LNCaP clone FGC (cell line): ENCODE measurements at places on chromosomes 3 and 15.

GRCh38 chr15:101175401-101175800, 76.4 kb downstream of the CHSY1 start:
- DNase-seq: no peak

DNA sequence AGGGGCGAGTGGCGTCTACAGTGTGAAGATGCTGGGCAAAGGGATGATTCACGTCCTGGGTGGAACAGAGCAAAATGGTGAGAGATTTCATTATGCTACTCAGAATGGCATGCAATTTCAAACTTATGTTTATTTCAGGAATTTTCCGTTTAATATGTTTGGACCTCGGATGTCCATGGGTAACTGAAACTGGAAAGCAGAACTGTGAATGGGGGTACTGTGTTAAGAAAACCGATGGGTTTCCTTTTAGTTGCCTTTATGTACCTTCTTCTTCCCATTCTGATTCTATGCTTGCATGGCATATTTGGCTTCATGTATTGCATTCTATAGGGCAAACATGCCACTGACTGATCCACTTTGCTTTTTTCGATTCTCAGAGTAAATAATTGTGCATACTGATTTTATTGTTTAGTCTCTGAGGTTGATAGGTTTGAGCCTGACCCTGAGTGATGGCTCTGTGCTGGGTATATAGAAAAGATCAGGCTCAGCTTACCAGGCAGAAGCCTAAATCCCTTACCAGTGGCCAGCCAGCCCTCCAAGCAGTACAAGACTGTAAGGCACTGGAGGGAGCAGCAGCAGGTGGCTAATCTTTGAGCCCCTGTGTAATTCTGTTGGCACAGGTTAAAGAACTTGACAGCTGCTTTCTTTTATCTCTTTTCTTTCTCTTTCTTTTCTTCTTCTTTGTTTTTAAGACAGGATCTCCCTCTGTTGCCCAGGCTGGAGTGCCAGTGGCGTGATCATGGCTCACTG, 4.5 kb downstream of the QTRT2 start:
- no peak for DNase-seq

- no peak for DNase-seq
Observed at GRCh38 chr3:45948311-45948781, 5.1 kb downstream of the CXCR6 start.

DNA sequence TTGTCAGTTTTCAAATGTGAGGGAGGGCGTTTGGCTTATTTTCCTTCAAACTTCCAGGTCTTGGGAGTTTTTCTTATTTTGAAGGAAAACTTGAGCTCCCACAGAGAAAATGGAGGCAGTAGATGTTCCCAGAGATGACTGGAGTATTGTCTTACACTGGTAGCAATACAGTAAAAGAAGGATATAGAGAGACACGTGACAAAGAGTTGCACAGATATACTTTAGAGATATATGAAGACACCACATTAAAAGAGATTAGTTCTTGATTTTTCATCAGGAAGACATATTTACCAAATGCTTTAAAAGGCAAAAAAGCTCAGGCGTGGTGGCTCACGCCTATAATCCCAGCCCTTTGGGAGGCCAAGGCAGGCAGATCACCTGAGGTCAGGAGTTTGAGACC, 490.9 kb downstream of the FOXP1 start:
- no peak for DNase-seq

DNA sequence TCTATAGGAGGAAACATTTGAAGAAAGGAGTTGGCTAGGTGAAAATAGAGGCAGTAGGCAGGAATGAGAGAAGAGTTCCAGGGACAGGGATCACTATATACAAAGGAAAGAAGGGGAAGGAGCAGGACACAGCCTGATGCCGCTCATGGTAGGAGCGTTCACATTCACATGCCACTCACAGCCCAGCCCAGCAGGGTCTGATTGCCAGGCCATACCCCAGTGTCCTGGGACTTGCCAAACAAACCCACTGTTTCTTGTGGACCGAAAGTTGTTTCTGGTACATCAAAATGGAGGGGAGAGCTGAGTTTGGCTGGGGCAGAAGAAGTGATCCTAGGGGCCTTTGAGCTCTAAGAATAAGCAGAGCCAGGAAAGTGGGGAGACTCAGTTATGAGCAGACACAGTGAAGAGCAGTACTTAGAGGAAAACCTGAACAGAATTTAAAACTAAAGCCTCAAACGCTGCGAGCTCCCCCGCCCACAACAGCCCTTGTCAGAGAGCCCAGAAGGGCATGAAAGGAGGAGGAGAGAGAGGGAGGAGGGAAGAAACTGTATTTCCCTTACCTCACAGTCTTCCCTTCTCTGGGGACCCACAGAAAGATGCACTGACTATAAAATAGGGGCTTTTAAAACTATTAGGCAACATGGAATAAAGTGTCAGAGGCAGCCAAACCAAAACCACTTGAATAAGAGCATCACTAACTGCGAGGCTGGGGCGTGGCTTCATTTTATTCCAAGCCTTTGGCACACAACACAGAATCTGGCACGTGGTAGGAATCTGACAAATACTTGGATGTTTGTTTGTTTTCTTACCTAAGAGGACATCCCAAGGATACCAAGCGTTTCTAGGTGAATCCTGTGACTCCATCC, 129.0 kb downstream of the RPL22L1 start:
- peak; percentile 47 for DNase-seq

- DNase-seq: no peak
Observed at GRCh38 chr3:105274958-105275357, 91.8 kb upstream of the ALCAM start.

DNA sequence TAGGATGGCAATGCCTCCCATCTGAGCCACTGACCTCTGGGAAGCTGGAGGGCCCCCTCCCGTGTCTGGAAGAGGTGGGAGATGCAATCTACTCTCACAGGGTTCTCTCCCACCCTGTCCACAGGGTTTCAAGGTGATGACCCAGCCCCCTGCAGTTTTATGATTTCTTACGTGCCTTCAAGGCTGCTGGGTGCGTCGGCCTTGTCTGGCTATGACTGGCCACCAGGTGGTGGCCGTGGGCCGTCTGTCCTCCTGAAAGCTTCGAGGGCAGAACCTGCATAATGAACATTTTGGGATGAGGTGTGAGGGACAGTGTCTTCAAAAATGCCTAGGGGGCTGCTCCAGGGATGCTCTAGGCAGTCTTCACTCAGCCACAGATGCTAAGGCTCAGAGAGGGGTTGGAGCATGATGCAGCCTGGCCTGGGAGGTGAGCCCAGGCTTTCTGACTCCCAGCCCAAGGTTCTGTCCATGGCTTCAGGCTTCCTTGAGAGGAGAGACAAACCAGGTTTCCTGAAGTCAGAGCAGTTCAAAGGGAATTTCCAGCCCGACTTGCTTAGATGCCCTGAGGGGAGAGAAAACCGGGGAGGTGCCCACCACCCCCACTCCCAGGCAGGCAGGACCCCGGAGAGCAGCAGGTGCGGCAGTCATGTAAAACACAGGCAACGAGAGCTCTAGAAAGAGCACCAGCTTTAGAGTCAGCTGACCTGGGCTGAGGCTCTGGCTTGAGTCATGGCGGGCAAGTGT, 18.7 kb downstream of the ISG20 start:
- no peak for DNase-seq

DNA sequence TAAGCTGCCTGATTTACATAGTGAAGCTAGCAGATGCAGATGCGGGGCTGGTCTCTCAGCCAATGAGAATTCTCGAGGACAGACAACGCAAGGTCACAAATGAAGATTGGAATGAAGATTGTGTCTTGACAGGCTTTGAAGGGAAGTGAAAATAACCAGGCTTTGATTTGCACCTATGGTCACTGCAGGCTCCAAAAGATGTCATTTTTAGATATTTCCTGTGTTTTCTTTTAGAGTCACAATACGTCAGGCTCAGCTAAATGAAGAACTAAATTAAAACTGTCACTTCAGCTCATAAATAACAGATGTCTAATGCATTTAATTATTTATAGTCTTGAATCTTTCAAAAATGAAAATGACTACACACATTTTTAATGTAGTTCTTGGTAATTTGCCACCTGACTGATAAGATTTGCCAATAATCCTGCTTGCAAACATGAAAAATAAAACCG, 99.5 kb downstream of the SQOR start:
- no peak for DNase-seq

GRCh38 chr15:98782801-98783200, 134.5 kb downstream of the IGF1R start:
- DNase-seq: no peak

GRCh38 chr15:35753486-35753885, 207.5 kb upstream of the DPH6 start:
- peak; percentile 22 for DNase-seq

DNA sequence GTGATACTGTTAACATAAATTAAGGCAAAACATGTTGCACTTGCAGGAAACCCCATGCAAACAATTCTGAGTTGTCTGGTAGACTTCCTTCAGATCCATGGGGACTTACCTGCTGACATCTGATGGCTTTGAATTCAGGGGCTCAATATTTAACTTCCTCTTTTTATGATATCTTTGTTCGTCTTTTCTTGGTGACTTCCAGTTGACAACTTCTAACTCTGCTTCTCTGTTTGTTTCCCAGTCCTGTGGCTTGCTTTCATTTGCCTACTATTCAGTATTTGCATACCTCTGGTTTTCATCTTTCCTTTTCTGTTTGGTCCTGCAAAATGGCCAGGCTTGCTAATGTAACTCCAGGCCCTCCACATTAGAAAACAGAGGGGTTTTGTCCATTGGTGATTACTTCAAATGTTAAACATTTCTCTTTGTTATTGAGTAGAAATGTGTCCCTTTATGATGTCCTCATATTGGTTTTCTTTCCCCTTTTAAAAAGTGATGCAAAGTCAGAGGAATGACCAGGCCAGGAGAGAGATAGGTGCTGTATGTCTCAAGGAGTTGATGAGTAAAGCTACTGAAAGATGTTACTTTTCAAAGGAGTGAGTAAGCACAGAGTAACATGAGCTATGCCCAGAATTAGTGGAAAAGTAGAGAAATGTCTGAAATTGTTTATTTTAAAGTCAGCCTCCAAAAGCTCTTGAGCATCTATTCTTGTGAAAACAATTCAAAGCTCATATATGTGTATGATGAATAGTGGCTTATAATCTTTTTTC, 335.9 kb downstream of the LPP start:
- DNase-seq: no peak

- no peak for DNase-seq
Observed at GRCh38 chr3:186826976-186827857, 15.3 kb upstream of the ADIPOQ start.

GRCh38 chr15:101167753-101168462, 83.9 kb downstream of the CHSY1 start:
- peak; percentile 81 for DNase-seq

DNA sequence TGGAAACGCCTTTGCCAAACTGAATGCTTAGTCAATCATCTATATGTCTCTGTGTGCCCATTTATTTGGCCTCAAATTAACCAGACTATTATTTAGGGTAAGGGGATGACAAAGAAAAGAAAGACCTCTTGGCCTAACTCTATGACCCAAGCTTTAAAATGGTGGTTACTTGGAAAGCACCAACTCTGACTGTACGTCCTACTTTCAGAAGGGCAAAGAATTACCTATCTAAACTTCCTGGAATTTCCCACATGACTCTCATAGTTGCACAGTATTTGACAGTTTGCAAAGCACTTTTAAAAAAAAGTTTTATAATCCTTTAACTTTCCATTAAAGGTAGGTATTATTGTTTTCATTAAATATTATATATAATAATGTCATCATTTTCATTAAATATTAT, 6.3 kb upstream of the MTHFS start:
- DNase-seq: no peak

DNA sequence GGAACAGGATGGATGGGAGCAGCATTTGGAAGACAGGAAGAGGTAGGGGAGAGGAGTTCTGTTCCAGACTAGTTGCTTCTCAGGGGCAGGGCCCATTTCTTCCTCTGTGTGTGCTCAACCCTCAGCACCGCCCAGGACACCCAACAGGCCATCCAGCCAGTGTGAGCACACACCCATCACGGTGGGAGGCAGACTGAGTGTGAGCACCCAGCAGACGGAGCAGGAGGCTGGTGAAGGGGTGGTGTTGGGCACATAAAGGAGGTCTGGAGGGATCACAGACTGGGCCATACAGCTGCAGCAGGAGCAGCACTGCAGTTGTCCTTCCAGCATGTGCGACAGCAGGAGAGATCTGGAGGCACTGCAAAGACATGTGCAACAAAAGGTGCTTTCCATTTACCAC, 88.4 kb upstream of the PLXNA1 start:
- no peak for DNase-seq

- no peak for DNase-seq
Observed at GRCh38 chr3:155208183-155208800, 85.2 kb downstream of the STRIT1 start.

GRCh38 chr3:78724859-78725258, 1042.9 kb downstream of the ROBO1 start:
- no peak for DNase-seq

- DNase-seq: no peak
Observed at GRCh38 chr15:33492434-33493052, 181.8 kb downstream of the RYR3 start.

DNA sequence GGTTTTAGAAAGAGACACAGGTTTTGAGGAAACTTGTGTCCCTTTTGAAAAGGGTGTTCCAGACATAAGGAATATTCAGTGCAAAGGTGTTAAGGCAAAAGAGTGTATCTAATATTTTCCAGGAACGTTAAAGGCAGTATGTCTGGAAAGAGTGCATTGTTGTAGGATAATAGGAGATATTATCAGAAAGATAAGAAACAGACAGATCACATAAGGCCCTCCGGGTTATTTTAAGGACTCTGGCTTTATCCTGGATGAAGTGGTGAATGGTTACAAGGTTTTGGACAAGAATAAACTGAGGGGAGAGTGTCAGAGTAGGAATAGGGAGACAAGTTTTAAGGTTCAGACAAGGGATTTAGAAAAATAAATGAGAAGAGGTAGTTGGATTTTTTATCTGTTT, 493.7 kb upstream of the GRM7 start:
- no peak for DNase-seq

- no peak for DNase-seq
Observed at GRCh38 chr15:81182031-81182755, 14.5 kb upstream of the IL16 start.

GRCh38 chr3:97021778-97022177, 207.4 kb downstream of the EPHA6 start:
- no peak for DNase-seq

- no peak for DNase-seq
Observed at GRCh38 chr3:143648218-143648617, 200.1 kb downstream of the SLC9A9 start.

DNA sequence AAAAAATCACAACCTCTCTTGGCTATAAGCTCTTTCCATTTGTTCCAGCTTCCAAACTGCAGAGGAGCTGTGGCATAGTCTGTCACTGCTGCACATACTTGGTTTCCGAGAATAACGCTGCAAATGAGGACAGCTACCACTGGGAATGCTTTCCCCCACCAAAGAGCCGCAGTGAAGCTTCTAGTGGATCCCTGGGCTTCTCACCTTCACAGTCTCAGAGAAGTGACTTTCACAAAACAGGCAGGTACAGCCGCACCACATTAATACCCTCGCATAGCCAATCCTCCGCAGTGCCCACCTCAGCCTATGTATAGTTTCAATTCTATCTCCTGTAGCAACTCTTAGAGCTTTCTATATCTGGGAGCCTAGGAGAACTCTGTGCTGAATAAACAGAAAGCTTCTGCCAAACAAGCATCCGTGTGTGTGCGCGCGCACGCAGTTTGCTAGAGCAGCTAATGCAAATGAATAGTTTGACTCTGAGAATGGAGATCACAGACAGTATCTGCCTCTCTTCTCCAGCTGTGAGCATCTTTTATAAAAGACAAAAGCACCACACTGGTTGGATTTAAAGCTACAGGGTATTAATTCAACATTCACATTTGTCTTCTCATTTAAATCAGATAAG, 81.9 kb upstream of the PLXND1 start:
- peak; percentile 56 for DNase-seq

- DNase-seq: no peak
Observed at GRCh38 chr3:26920646-26921478, 298.3 kb downstream of the LRRC3B start.
